Activated effector memory CD4-positive, alpha-beta T cell treated with anti-CD3 and anti-CD28 coated beads, Interleukin-2, amount 50 U/mL, for 16 hours (primary cell): ENCODE measurements at places on chromosomes 12 and 14.

DNA sequence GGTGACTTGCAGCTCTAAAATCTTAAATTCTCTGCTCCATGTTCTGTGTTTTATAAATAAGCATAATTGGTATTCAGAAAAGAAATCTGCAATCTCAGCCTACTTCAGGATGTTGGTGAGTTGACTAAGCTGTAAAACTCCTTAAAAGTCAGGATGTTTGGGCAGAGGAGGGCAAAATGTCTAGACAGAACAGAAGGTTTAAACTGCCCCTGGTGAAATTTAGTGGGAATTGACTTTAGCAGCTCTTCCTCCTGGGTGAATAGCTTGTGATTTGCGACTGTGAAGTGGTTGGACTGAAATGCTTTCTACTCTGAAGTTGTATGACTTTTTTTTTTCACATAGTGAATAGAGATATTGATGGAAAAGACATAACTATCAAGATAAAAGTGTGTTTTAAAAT lies 85.8 kb downstream of the CAND1 start:
- no peak for DNase-seq

DNA sequence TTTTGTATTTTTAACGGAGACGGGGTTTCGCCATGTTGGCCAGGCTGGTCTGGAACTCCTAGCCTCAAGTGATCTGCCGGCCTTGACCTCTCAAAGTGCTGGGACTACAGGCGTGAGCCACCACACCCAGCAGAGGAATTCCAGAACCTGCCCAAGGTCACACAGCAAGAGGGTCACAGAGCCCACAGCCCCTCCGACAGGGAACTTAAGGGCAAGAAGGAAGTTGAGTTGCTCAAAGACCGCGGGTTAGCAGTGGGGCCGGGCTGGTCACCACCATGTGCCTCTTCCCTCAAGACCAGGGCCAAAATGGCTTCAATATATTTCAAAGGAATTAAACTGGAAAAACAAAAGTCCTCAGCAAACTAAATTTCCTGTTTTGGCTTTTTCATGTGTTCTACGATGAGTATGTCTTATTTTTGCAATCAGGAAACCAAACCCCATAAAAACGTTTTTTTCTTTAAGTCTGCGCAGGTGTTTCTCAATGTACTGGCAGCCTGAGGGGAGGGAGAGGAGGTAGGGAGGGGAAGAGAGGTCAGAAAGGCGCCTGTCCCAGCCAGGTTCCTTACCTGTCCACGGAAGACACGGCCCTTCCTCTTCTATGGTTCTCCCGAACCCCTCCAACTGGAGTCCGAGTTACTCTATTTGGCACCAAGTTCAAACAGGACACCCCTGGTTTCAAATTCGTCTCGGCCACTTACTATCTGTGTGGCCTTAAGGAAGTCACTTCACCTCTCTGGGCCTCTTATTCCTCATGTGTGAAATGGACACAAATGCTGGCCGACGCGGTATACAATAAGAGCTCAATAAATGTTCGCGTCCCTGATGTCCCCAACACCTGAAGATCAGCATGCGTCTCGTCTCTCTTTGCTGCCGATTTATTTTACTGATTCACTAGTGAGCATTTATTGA lies 778 bp downstream of the SLC8B1 start:
- DNase-seq: no peak

DNA sequence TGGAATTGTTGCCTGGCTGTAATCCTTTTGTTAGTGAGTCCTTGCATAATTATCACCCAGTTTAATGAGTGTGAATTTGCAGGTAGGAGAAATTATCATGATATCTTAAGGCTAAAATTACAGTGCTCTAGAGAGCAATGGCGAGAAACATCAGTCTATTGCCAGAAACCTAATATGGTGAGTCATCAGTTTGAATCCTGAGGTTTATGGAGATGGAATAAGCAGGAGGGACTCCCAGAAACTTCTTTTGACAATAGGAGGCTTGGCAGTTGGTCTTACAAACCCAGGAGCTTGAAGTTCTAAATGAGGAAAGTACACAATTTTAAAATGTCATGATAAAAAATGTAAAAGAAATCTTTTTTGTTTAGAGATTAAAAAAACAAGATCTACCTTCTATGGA lies 31.5 kb upstream of the CRADD start:
- no peak for DNase-seq

DNA sequence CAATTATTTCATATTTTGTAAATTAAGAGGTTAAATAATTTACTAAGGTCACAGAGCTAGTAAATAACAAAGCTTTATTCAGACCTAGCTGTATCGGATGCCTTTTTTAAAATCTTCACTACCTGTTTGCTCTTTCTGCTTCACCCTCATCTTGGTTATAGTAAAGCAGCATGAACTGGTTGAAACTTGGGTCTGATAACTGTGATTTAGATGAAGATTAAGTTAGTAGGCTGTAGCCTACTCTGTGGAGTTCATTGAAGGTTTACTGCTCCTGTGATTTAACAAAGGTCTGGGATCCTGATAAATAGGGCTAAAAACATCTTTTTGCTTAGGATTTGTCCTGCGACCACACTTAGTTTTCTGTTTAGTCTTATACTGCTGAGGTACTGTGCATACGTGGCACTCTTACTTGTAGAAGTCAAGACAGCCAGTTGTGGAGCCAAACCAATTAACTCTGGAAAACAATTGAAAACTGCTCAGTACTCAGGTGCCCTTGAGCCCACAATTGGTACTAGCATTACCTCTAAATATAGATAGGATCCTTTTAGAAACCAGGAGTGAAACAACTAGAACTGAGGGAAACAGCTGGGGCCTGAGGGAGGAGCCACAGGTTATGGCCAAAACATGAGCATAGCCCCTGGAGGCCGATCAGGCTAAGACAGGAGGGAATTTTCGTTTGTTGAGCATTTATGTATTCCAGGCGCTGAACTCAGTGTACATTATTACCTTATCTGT lies 2.3 kb downstream of the SPATS2 start:
- peak; percentile 66 for DNase-seq

DNA sequence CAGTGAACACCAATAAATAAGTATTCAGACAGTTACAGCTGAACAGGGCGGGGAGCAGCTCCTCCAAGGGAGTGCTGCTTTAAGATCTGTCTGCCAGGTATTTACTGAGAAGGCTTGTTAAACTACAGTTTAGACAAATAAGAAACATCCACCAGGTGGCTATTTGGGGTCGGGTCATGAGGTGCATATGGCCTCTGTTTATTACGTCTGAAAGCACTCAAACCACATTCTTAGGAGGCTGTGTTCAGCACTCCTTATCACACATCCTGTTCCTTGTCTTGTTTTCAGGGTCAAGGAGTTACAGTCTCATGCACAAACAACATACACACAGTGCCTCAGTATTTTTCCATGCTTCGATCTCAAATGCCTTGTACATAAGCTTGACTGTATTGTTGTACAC lies 78.8 kb downstream of the KCNMB4 start:
- no peak for DNase-seq

GRCh38 chr12:56629459-56630179 lies 507 bp downstream of the BAZ2A start:
- DNase-seq: peak; percentile 82

- DNase-seq: no peak
Measured at GRCh38 chr12:127101076-127101475, 1165.9 kb upstream of the TMEM132C start.

DNA sequence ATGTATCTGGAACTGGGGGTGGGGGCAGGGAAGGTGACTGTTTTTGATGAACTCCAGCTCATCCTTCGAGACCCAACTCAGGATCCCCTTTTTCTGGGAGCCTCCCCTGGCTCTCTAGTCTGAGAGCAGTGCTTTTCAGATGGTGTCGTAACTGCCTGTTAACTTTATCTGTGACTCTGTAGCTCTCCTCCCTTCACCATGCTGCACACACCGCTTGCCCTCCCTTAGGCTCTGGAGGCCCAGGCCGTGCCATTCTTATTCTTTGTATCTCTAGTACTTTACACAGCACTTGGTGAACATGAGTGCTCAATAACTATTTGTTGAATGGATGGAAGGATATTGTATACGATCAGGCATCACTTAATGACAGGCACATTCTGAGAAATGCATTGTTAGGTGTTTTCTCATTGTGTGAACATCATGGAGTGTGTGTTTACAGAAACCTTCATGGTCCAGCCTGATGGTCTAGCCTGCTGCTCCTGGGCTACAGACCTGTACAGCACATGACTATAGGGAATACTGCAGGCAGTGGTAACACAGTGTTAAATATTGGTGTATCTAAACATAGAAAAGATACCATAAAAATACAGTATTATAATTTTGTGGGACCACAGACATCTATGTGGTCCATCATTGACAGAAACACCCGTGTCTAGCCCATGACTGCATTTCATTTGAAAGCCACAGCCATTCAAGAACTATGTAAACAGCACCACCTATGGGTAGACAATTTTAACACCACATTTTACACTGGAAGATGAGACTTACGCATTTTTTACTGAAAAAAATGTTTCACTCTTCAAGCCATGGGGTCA lies 91.8 kb downstream of the EML1 start:
- no peak for DNase-seq

DNA sequence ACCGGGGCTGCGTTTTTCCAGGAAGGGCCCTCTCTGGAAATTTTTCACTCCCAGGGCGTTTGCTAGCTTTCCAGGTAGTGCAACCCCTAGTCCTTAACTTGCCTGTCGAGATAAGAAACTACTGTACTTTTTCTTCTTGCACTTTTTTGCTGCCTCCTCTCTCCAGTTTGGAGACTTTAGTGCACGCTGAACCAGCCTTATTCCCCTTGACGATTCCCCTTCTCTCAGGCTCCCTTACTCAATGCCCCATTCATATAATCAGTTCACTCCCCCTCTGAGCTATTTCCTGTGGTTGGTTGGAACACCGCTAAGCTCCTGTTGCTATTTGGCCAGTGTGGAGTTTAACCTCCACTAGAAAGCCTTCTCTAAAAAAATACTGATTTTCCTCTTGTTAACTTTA lies 682 bp downstream of the CREBL2 start:
- no peak for DNase-seq

GRCh38 chr12:5294274-5295070 lies 137.4 kb upstream of the NTF3 start:
- DNase-seq: no peak

DNA sequence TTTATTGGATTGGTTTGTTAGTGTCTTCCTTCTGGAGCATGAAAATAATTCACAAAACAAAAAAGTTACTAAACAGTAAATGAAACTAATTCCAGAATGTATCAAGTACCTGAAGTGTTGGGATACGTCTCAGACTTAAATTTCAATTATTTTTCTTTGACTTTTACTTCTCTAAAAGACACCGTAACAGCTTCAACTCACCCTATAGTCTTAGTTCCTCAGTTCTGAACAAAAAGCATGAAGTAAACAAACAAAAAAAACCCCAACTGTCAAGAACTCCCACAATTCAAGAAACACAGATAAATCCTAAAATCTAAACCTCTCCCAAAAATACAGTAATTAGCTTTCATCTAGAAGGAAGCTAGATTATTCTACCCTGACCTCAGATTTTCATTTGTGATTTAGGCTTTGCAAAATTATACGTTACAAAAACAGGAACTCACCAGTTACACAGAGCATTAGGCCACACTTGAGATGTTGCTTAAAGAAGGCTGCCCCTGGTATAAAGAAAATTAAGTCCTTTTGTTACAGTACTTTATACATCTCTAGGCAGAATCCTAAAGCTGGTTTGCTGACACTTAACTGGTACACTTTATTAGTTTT lies 10.2 kb downstream of the HEATR5A start:
- no peak for DNase-seq

- no peak for DNase-seq
Measured at GRCh38 chr12:67400742-67401141, 131.6 kb downstream of the CAND1 start.

- no peak for DNase-seq
Measured at GRCh38 chr12:67047634-67048033, 221.5 kb upstream of the CAND1 start.

DNA sequence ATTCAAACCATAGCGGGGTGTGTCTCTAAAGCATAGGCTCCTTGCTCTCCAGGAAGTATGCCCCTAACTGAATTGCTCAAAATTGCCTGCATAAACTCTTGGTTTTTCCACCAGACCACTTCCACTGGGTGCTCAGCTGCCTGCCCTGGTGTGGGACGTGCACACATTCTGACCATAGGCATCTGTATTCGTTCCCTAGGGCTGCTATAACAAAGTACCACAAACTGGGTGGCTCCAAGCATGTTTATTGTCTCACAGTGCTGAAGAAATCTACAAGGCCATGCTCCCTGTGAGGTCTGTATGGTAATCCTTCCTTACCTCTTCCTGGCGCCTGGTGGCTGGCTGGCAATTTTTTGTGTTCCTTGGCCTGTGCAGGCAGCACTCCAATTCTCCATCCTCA lies 16.4 kb upstream of the GALNT6 start:
- no peak for DNase-seq

- no peak for DNase-seq
Measured at GRCh38 chr12:51265024-51265423, 5.2 kb downstream of the SMAGP start.

DNA sequence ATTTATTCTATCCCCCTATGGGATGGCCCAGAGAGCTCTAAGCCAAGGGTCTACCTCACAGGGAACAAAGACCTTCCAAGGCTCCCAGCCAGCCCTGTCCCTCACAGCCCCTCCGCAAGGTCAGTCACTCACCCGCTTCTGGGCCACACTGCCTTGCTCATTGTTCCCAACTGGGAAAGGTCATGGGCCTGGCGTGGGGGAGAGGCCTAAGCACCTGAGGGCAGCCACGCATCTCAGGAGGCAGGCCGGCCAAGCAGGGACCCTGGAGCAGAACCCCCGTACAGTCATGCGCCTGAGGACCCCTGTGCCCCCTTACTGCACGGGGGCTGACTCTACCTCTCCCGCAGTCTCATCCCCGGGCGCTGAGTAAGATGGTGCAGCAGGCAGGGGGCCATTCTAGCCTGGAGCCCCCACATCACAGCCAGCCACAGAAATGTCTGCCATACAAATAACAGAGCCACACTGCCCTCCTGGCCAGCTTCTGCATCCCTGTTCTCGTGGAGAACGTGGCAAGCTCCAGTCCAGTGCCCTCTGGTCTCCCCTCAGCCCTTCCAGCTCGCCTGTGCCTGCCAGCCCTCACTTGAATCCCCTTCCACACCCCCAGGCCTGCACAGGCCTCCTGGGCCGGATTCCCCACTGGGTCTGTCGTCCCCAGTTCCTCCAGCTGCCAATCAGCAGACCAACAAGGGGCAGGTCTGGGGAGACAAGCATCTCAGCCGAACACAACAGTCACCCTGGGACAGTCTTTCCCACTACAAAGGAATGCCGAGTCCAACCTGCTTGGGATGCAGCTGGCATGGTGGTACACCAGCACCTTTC lies 16.3 kb downstream of the CCDC85C start:
- DNase-seq: no peak

- no peak for DNase-seq
Measured at GRCh38 chr14:77965919-77966435, 166.1 kb downstream of the ADCK1 start.

DNA sequence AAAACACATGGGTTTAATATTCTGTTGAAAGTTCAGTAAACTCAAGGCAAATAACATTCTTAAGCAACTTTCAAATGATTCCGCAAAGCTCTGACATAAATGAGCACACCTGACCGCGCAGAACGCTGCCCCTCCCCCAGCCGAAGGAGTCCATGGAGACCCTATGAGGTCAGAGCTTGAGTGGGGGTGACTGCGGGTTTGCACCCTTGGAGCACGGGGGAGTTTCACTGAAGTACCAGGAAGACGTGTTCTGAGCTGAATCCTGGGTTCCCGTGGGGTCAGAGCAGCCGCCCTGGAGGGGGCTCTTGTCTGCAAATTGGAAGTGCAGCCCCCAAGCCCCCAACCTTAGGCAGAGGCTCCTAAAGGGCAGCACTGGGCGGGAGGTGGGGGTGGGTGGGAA lies 324.1 kb upstream of the SFSWAP start:
- DNase-seq: no peak
